Progenitor cell of endocrine pancreas (in vitro differentiated cells): ENCODE measurements at places on chromosomes 1 and 21.

GRCh38 chr1:165841582-165842017 lies 14.2 kb downstream of the UCK2 start:
- H3K4me3 ChIP-seq = no peak overlapping the region
- no peaks in the 10 kb centered on the region for H3K36me3 ChIP-seq
- no peak overlapping the region for H3K27ac ChIP-seq
- peaks cover 25% of the 10 kb centered on the region for H3K4me1 ChIP-seq
- no peak for DNase-seq

DNA sequence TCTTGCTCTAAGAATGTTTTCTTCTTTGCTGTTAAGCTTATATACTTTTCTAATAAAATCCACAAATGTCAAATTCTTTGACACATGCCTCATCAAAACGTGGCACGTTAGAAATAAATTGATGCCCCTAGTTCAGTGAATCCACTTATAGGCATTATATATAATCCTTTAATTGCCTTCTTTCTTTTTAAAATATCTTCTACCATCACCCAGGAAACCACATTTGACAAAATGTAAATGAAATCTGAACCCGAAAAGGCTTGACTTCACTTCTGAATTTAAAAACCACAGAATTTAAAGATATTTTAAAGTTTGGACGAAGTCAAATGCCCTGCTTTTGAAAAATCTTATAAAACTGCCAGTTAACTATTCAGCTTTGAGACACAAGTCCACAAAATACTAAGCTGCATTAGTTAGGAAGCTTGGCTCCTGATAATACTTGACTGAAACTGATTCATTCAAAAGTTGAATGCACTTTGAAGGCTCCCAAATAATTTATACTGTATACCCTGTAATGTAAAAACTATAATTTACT lies 22.4 kb upstream of the KIFAP3 start:
- H3K27me3 ChIP-seq = no peaks in the 10 kb centered on the region
- no peak overlapping the region for H3K4me3 ChIP-seq
- no peak for DNase-seq

GRCh38 chr1:151920149-151920548 lies 10.8 kb upstream of the THEM4 start:
- no peaks in the 10 kb centered on the region for H3K36me3 ChIP-seq
- H3K27ac ChIP-seq = no peak overlapping the region
- DNase-seq = no peak
- H3K4me1 ChIP-seq = peaks cover 47% of the 10 kb centered on the region
- H3K4me3 ChIP-seq = no peak overlapping the region
- peaks cover 4% of the 10 kb centered on the region for H3K27me3 ChIP-seq

DNA sequence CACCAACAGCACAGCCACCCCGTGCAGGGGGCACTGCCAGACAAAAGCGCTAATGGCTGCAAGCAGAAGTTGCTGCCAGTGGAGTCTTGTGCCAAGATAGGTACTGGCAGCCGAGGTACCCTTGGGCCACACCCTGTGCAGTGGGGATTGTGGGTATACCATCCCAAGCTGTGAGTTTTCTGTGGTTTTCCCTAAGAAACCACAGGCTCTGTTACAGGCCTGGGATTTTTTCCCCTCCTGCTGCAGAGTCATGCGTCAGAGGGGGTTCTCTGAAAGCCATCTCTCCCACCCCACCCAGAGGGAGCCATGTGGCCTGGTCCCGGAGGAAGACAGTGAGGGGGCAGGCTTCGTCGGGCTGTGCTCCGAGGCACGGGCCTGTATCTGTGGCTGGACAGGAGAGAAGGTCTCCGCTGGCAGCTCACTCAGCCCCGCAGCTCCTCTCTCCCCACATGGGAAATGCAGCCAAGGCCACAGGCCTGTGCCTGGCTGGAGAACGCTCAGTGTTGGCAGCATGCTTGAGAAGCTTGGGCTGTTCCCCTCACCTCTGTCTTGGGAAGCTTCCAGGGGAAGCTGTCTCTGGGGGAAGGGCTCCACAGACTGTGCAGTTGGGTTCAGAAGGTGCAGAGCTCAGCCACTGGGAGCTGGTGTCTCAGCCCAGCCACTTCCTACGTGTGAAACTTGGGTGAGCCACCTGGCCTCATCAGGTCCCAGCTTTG lies 42.5 kb downstream of the NEK2 start:
- H3K4me3 ChIP-seq = no peak overlapping the region
- H3K4me1 ChIP-seq = no peaks in the 10 kb centered on the region

DNA sequence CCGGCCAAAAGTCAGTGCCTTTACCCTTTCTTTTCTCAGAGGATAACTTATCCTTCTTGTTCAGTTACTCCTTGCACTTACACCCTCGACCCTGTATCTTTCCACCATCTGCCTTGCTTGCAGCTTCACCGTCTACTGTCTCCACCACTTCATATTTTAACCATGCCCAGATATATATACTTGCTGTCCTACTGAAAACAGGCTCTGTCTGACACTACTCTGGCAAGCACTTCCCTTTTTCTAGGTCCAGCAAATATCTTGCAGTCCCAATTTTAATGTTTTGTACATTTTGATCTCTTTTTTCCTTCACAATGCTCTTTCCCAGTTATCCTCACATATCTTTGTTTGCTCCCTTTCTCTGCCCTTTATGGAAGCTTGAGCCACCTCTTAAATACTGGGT lies 308.6 kb downstream of the TPR start:
- no peak overlapping the region for H3K27ac ChIP-seq
- H3K27me3 ChIP-seq = no peaks in the 10 kb centered on the region
- no peak for DNase-seq
- H3K4me3 ChIP-seq = no peak overlapping the region
- H3K4me1 ChIP-seq = no peaks in the 10 kb centered on the region

GRCh38 chr1:201399018-201399351 lies at the start of gene LAD1:
TSS of gene LAD1 (minus strand) at chr1:201399324. CDS start at chr1:201399306, 18 bp downstream.
- no peak for DNase-seq
- H3K27me3 ChIP-seq = no peaks in the 10 kb centered on the region
- H3K27ac ChIP-seq = peak within 1 kb of the TSS; percentile 89
- H3K4me3 ChIP-seq = peak within 1 kb of the TSS; percentile 75
- H3K36me3 ChIP-seq = peaks cover 2% of the 10 kb centered on the region

GRCh38 chr1:39925721-39926342 lies 24.1 kb upstream of the MYCL start:
- no peaks in the 10 kb centered on the region for H3K36me3 ChIP-seq
- no peak overlapping the region for H3K4me3 ChIP-seq
- H3K27me3 ChIP-seq = peaks cover 37% of the 10 kb centered on the region
- H3K4me1 ChIP-seq = peaks cover 13% of the 10 kb centered on the region
- DNase-seq = no peak

GRCh38 chr1:84260852-84261518 lies 40.5 kb upstream of the SAMD13 start:
- H3K27me3 ChIP-seq = no peaks in the 10 kb centered on the region
- peak overlapping the region; percentile 59 for H3K27ac ChIP-seq
- peaks cover 9% of the 10 kb centered on the region for H3K36me3 ChIP-seq
- no peak overlapping the region for H3K4me3 ChIP-seq
- DNase-seq = no peak

DNA sequence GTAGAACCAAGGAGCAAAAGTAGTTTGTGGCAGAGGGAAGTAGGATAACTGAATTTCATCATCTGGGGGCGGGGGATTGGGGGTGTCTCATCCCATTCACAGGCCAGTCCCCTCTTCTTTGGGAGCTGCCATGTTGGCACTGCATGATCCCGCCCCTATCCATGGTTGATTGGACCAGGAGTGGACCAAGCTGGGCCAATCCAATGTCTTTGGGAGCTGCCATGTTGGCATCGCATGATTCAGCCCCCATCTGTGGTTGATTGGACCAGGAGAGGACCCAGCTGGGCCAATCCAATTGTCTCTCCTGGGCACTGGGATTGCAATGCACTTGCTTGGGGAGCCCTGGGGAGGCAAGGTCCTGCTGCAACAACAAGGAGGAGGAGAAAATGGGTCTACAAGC lies 12.3 kb upstream of the ALPL start:
- H3K4me1 ChIP-seq = no peaks in the 10 kb centered on the region
- H3K27ac ChIP-seq = no peak overlapping the region
- no peak for DNase-seq
- H3K36me3 ChIP-seq = no peaks in the 10 kb centered on the region
- no peak overlapping the region for H3K4me3 ChIP-seq

- no peaks in the 10 kb centered on the region for H3K4me1 ChIP-seq
- H3K4me3 ChIP-seq = no peak overlapping the region
- no peaks in the 10 kb centered on the region for H3K36me3 ChIP-seq
- DNase-seq = no peak
- H3K27ac ChIP-seq = no peak overlapping the region
Measured at GRCh38 chr1:41783189-41783639, 135.5 kb downstream of the HIVEP3 start.

- H3K36me3 ChIP-seq = peaks cover 8% of the 10 kb centered on the region
- H3K27me3 ChIP-seq = no peaks in the 10 kb centered on the region
- no peak for DNase-seq
- H3K4me1 ChIP-seq = peaks cover 17% of the 10 kb centered on the region
- H3K27ac ChIP-seq = no peak overlapping the region
Measured at GRCh38 chr21:31136891-31137290, 98.6 kb upstream of the KRTAP19-8 start.

GRCh38 chr1:7373251-7373650 lies 397.8 kb upstream of the VAMP3 start:
- H3K4me3 ChIP-seq = no peak overlapping the region
- peaks cover 10% of the 10 kb centered on the region for H3K27me3 ChIP-seq
- no peak for DNase-seq
- no peaks in the 10 kb centered on the region for H3K4me1 ChIP-seq

DNA sequence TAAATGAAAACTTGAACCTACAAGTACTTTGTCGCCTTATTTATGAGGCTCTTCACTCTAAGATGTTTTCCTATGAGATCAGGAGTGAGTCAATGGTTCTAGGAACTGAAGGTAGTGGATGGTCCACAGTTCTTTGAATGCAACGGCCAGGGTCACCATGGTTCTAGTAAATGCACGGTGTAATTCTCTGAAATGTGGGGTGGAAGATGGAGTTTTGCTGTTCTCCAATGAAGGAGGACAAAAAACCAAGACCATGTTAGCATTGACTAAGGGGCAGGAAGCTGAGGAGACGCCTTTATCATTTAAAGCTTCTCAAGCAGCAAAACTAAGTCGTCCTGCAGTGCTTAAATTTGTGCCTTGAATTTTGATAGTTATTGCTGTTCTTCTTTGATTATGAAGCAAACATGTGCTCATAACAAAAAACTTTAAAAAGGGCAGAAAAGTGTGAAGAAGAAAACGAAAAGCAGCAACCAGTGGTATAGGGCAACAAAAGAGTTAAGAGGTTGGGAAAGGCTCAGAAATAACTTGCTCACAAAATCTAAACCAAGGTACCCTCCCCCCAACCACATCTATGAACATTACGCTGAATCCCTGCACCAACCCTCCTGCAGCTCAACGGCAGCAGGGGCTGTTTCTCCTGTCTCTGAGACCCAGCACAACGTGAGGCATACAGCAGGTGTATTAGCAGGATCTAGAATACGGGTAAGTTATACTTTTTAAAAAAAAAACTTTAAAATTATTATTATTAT lies 85.0 kb downstream of the MRPL37 start:
- H3K36me3 ChIP-seq = peaks cover 5% of the 10 kb centered on the region
- no peak overlapping the region for H3K27ac ChIP-seq

DNA sequence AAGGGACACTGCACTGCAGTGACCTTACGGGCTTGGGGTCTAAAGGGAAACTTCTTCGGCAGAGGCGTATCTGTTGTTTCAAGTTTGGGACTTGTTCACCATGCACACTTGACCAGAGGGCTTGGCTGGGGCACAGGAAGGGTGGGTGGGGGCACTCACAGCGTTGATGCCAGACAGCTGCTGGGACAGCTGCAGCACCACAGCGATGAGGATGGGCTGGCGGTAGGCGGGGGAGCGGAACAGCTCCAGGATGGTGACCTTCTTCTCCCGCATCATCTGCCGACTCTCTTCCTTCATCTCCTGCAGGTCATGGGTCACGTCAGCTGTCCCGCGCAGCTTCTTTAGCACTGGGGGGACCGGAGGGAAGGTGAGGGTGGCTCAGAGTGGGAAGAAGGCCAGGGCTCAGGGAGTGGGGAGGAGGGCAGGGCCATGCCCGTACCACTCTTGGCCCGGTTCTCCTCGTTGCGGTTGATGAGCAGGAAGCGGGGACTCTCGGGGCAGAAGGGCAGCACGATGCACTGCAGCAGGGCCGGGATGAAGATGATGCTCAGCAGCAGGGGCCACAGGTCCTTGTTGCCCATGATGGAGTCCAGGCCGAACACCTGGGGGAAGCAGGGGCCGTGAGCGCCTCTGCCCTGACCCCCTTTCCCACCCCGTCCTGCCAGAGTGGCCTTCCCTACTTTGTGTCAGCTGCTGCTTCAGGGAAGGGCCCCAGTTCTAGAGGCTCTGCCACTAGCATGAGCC lies 29.1 kb downstream of the SLC2A1 start:
- H3K27ac ChIP-seq = no peak overlapping the region
- H3K27me3 ChIP-seq = no peaks in the 10 kb centered on the region
